ENCODE measurements at places on chromosomes 4 and X.

DNA sequence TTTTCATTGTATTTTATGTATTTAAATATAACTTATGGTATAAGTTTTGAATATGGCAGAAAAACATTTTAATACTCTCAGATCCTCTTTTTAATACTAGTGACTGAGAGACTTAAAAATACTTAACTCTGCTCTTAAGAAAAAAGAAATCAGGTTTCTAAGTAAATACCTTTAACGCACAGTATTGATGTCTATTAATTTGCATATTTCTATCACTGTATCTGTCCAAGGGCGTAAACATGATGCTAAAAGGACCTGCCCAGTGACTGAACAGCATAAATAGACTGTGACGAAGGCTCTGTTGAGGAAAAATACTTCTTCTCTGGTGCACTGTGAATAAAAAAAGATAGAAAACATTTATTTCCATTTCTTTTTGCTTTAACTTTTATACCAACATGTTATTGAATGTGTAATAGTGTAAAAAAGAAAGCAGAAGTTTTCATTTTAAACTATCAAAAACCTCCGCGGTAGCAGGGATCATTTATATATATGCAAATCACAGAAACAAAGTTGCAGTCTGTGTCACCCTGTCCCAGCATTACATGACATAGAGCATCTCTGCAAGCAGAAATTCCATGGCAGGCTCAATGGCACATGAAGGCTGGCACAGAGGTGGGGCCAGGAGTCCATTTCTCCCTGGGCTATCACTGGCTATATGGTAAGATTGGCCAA, 75.4 kb downstream of the ZAR1 start:
- no peak for DNase-seq

DNA sequence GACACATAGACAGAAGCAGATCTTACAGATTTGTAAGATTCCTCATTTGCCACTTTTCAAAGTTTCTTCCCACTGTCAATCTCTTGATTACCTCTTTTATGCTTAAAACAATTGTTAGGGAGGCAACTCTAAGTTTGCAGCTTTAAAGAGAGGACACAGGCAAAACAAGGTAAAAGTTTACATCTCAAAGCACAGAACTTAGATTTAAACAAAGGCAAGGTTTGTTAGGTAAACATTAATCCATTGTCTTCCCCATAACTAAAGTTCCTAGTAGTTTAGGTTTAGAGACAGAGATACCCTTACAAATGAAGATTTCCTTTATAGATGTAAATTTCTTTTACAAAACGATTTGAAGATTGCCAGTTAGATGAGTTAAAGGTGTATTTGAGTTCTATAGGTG, 176.9 kb downstream of the AASDH start:
- no peak for DNase-seq

DNA sequence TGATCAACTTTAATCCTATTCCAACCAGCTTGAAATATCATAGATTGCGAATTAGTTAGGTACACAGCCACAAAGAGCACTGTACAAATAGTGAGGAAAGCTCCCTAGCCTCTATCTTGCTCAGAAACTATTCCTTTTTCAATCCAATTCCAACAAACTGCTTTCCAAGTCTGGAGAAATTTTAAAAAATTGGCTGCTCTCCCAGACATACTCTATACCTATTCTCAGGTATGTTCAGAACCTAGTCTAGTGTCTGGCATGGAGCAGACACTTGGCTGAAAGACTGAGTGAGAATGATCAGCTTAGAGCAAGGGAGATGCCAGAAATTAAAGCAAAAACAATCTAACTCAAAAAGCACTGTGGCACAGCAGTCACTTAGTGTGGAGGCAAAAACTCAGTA, 105.9 kb downstream of the SLC10A7 start:
- DNase-seq = no peak

DNA sequence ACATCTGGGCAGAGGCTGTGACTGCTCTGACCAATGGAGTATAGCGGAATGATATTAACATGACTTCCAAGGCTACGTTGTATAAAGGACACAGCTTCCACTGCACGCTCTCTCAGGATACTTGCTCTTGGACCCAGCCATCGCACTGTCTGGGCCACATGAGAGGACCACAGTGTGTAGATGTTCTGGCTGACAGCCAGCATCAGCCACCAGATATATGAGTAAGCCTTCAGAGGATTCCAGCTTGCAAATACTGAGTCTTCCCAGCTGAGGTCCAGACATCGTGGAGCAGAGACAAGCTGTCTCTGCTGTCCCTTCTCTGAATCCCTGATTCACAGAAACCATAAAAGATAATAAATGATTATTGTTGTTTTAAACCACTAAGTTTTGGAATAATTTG, 146.8 kb upstream of the USP9X start:
- DNase-seq = no peak

DNA sequence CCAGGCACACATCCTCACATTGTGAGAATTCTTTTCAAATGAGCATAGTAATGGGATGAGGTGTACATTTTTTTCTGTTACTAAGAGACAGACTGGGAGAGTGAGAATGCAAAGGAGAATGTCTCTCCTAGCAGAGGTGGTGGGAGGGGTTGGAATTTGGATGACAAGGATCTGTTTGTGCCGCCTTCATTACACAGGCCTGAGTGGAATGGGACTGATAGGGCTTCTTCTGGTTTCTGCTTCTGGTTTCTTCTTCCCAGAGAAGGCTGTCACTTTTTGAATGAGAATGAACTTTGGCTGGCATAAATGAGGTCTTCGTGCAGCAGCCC, 55.4 kb downstream of the C4orf51 start:
- DNase-seq = no peak

- no peak for DNase-seq
Measured at GRCh38 chr4:76898949-76899645, 1.2 kb upstream of the SOWAHB start.

DNA sequence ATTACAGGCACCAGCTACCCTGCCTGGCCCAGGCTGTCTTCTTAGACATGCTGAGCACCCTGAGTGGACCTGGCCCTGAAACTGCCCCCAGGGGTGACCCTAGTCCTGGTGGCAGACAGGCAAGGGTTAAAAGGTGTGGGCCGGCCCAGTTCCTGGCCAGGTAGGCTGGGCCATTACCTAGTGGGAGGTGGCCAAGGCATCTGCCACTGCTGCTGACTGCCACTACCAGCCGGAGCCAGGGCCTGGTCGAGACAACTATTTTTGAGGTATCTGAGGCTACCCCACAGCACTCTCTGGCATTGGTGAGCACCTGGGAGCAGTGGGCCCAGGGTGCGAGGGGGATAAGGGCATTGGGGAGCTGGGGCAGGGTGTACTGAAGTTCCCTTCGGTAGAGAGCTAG, at the start of gene CCDC120:
Gene CCDC120, plus strand, starts transcription at position 206 of the 400 bp plus-strand sequence. CDS start 3,043 bp downstream, outside the sequence.
- no peak for DNase-seq

Data from stimulated activated CD8-positive, alpha-beta memory T cell treated with anti-CD3 and anti-CD28 coated beads, Interleukin-2, amount 100 ng/mL, for 1 hour (primary cell).